ENCODE measurements at places on chromosomes 2 and 18.

DNA sequence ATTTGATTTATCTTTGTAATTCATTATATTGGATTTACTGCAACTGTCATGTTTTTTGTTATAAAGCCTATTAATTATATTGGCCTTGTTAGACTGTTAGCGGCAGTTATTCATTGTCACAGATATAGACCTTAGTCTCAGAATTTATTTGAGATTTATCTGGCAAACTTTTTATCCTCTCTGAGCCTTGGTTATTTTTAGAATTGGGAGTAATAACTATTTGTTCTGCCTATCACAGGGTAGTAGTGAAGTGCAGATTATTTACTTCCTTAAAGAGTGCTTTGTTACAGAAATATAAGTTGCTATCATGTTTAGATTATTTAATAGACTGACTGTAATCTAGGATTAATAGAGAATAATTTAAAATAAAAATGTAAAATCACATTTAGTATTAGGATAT is 41.9 kb downstream of the AGPS start:
- no peak for DNase-seq

DNA sequence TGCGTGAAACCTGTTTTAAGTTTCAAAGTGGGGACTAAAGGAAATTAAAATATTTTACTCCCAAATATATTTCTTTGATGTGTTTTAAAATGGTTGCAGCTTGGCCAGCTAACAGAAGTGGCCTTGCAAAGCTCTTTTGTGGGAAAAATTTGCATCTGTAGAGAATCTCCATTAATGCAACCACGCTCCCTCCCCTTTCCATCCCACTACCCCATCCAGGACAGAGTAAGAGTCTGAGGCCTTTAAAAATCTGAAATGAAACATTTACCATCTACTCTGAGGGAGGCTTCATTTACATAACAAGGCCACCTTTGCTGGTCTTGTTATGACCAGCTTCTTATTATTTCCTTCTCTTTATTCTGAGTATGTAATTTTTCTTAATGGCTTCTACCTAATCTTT is 63.5 kb downstream of the STAT4 start:
- no peak for DNase-seq

- no peak for DNase-seq
Observed at GRCh38 chr2:217185265-217185995, 325.6 kb upstream of the TNP1 start.

GRCh38 chr2:4502230-4502843 is 799.0 kb downstream of the DCDC2C start:
- no peak for DNase-seq

GRCh38 chr2:167940346-167940725 is 307.1 kb downstream of the STK39 start:
- no peak for DNase-seq

- no peak for DNase-seq
Observed at GRCh38 chr18:74897971-74898657, 300.4 kb downstream of the ZNF407 start.

- no peak for DNase-seq
Observed at GRCh38 chr2:160574468-160575140, 81.0 kb upstream of the RBMS1 start.

DNA sequence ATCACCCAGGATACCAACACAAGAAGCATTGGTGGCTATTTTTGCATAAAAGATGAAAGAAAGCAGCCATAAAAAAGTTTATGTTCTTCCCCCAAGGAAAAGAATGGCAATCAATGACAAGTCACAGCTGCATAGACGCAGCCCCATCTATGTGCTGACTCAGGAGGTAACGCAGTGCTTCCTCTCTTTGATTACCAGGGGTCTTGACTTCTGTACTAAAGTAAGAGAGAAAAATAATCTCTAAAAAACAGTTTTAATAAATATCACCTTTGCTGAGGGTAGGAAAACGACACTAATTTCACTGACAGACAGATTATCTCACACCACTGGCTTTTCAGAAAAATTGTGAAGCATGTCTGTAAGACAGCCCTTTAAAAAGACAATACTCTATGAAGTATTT is 33.9 kb upstream of the EVA1A start:
- DNase-seq: no peak

DNA sequence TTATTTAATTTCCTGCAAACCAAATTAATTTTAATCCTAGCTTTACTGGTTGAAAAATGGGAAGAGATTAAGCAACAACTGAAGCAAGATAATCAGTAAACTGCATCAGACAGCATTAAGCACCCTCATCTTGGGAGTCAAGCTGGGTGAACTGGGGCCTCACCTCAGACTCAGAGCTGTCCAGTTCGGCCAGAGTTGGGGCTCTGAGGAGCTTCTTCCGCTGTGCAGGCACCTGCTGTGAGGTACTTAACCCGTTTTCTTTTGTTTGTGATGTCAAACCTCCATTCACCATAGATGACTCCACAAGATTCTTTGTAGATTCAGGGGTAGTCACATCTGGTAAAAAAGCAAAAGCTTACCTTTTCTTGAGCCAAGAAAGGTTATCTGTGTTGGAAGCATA is 71.8 kb downstream of the PRELID3A start:
- DNase-seq: no peak

GRCh38 chr2:237742614-237743013 is 56.0 kb upstream of the RBM44 start:
- DNase-seq: no peak

DNA sequence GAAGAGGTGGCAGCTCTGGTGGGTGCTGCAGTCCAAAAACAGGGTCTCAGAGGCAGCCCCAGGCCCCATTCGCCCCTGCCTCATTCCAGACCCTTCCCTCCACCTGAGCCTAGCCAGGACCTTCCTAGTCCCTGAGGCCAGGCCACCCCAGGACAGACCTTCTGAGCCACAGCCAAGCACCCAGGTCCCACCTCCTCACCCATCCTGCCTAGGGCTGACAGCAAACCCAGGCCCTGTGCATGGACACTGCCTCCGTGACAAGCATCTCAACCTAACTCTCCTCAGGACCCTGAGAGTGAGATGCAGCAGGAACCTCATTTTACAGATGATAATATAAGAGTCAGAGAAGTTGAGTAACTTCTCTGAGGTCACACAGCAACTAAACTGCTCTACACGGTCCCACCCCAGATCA is 15.5 kb downstream of the ADRA2B start:
- DNase-seq: no peak

DNA sequence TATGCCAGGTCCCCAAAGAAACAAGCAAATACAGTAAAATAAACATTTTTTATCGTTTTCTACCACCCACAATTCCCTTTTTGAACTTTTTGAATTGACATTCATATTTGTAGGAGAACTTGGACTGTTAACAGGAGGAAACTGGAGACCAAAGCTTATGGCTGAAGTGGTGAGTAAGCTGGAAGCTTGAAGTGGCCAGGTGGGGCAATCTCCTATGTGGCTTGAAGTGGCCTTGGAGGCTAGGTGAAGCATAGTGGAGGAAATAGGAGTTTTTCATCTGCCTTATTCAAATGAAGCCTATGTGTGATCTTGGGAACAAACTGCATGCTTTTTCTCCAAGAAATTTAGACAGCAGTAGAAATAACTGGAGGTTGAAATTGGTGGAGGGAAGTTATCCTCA is 962.9 kb upstream of the FANCL start:
- DNase-seq: no peak

- DNase-seq: no peak
Observed at GRCh38 chr2:174846941-174847938, 83.0 kb upstream of the CHRNA1 start.

DNA sequence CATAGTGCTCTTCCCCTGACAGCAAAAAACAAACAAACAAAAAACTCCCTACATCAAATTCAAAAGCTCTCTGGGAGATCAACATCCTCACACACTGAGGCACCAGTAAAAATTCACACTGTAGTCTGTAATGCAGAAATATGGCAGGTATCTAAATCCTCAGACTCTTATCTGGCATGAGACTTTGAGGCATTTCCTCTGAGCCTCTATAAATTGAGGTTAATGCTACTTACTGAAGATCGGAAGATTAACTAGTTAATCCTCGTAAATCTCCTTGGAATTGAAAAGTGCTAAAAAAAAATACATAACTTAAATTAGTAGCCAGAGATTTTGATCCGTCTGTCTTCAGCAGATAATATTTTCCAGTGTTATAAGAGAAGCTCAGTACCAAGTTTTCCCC is 65.0 kb downstream of the AP1S3 start:
- DNase-seq: no peak

GRCh38 chr18:8097927-8098326 is 511.3 kb upstream of the RAB12 start:
- no peak for DNase-seq

DNA sequence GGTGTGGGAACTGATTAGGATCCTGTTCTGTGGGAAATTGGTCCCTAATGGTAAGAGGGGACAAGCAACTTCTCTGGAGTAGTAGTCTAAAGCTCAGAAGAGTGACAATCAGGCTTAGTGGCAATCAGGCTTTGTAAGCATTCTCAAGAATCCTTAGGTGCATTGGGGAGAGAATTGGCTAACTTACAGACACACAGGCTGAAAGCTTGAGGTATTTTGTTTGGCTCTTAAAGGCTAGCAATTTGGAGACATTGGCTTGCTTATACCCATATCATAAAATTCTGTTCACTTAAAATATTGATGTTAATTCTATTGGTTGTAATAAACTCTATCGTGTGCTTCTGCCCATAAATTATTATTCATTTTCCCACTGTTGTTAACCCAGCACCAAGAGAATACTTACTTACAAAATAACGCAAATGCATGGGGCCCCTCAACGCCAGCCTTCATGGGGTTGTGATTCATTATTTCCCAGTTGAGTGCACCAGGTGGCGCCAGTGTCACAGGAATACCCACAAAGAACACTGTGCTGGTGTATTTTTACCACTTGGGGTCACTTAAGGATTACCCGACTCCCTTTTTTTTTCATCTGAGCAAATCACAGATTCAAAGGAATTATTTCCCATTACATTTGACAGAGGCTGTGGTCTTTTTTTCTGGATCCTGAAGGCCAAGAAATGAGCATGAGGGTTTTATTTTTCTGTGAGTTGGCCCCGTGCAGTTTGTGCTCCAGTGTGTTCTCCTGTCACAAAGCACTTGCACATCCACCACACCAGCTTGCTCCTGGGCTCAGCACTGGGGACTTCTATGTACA is 45.5 kb downstream of the DDX1 start:
- peak; percentile 59 for DNase-seq

DNA sequence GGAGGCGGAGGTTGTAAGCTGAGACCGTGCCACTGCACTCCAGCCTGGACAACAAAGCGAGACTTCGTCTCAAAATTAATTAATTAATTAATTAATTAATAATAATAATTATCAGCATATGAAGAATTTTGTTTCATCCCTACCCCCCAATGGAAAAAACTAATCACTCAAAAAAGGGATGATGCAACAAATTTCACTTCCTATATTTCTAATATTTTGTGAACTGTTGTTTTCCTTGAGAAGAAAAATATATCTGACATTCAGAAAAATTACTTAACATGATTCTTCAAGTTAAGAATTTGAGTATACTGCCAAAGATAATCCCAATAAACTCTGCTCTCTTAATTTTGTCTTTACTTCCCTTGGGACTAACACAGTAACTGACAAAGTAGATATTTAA is 28.1 kb downstream of the EXOC6B start:
- DNase-seq: no peak

DNA sequence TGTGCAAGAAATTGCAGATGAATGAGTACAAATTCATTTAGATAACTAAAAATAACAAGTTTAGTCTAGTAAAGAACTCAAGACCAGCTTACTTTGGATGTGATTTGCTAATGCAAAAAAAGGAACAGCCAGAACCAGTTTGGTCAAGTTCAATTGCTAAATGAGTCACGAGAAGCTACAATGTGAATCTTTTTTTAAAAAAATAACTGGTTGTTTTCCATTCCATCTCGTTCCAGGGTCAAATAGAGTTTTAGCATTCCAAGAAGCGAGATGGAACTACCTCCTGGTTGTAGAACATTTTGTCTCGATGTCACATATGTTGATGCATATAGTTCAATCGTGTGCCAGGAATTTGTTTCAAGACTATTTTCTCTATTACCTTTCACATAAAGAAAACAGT is 65.0 kb upstream of the IKZF2 start:
- DNase-seq: no peak

DNA sequence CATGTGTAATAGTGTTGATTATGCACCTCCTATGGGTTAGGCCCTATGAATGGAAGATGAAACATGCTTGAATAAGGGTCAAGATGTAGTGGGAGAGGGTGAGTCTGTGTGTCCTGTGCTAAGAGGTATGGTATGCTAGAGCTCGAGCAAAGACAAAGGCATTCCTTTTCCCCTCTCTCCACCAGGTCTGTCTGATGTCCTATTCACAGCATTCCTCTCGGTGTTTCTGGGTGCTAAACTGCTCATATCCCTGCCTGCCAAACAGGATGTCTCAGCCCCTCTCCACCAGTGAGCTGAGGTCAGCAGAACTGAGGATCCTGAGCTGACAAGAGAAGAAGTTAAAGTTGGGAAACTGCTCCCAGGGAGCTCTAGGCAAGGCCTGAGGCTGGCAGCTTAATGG is 344.9 kb downstream of the TSN start:
- DNase-seq: no peak

GRCh38 chr18:11654736-11655605 is 34.1 kb upstream of the GNAL start:
- peak; percentile 6 for DNase-seq

- DNase-seq: no peak
Observed at GRCh38 chr2:165452327-165452726, 17.2 kb upstream of the CSRNP3 start.

DNA sequence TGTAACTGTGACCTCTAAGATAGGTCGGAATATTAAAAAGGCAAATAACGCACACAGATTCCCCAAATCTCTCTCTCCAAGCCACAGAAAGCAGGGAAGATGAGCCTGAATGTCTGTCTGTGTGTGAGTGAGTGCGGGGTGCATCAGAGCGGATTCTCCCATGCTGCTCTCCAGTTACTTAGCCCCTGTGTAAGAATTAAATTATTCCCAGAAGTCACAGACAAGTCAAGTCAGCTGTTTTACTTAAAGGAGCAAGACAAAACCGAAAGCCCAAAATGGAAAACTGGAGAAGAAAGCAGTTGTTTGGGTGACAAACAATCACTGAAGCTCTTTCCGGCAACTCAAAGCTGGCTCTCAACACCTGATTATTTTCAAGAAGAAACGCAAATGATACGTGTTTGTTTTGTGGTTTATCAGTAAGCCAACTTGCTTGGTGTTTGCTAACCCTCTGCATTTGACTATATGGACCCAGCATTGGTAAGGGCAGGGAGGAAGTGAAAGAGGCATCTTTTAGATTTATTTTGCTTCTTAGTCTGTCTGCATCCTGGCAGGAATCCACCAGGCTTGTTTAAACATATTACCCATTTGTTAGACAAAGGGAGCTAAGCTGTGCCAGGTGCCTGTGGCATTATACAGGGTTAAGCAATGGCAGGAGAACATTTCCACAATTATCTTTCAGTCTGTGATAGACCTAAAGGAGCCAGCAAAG is 121.5 kb upstream of the CREB1 start:
- no peak for DNase-seq

GRCh38 chr2:176093145-176093897 is 800 bp downstream of the HOXD13 start:
- DNase-seq: no peak

All from KG1 (cell line).